ENCODE measurements at places on chromosomes 2 and 18.
A peak's percentile ranks its signal among the peaks of the same experiment; 100 is the strongest.

- DNase-seq, result no peak
Measured at GRCh38 chr2:127486247-127487058, 39.8 kb downstream of the IWS1 start.

DNA sequence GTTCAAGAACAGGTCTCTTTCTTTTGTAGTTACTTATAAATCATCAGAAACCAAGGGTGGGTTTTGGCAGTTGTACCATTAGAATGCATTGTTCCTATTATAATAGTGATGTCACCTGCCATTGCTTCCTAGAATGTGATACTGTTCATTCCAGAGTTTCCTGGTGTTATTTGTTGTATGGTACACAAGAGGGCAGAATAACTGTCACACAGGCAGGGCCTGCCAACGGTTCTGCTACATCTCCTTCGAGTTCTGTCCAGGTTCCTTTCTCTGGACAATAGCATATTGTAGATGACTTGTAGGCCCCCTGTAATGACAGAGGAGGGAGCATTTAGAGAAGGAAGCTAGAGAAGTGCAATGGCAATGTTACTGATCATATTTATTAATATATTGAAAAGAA, 98.3 kb downstream of the KLHL14 start:
- no peak for DNase-seq

GRCh38 chr18:23967321-23968089, 47.0 kb upstream of the TTC39C start:
- DNase-seq, result no peak

- DNase-seq, result no peak
Measured at GRCh38 chr2:128668946-128669345, 350.3 kb upstream of the HS6ST1 start.

DNA sequence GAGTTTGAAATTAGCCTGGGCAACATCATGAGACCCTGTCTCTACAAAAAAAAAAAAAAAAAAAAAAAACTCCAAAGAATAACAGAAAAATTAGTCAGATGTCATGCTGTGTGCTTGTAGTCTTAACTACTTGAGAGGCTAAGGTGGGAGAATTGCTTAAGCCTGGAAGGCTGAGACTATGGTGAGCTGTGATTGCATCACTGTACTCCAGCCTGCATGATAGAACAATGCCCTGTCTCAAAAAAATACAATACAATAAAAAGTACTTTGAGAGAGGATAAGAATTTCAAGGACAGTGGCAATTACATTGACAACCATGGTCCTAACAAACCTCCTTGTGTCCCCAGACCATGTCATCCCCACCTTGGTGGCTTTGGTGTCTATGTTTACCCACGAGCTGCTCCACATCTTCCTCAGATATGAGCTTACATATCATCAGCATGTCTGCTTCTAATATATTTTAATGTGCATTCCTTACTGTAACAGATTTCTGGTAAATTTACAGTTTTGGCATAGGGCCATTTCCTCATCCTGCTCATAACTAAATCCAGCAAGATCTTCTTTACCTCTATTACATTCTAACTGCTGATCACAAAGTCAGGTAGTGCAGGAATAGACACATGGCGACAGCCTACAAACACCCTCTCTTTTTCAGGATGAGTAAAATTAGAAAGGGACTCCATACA, 437.7 kb upstream of the HNRNPA3 start:
- no peak for DNase-seq

- peak; percentile 64 for DNase-seq
Measured at GRCh38 chr2:9897331-9897737, 54.1 kb downstream of the TAF1B start.

- DNase-seq, result no peak
Measured at GRCh38 chr18:46414863-46415262, 242.2 kb downstream of the LOXHD1 start.

DNA sequence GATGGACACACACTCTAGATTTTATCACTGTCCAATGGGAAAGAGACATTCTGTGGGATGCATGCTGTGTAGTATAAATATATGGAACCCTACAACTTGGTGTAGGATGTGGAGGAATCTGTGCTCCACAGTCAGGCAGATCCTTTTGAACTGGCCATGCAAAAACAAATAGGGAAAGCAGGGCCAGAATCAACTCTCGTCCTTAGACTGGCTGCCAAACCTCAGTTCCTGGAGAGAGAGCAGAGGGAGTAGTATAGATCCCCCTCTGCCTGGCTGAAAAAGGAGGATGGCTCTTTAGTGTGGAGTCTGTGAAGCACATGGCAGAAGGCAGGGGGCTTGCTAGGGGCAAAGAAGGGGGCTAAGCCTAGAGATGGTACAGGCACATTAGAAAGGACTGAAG, 84.7 kb downstream of the LYPD6 start:
- DNase-seq, result no peak

- DNase-seq, result peak; percentile 29
Measured at GRCh38 chr2:217886720-217887309, 116.0 kb downstream of the TNS1 start.

GRCh38 chr2:233101141-233101540, 41.0 kb downstream of the INPP5D start:
- DNase-seq, result no peak

DNA sequence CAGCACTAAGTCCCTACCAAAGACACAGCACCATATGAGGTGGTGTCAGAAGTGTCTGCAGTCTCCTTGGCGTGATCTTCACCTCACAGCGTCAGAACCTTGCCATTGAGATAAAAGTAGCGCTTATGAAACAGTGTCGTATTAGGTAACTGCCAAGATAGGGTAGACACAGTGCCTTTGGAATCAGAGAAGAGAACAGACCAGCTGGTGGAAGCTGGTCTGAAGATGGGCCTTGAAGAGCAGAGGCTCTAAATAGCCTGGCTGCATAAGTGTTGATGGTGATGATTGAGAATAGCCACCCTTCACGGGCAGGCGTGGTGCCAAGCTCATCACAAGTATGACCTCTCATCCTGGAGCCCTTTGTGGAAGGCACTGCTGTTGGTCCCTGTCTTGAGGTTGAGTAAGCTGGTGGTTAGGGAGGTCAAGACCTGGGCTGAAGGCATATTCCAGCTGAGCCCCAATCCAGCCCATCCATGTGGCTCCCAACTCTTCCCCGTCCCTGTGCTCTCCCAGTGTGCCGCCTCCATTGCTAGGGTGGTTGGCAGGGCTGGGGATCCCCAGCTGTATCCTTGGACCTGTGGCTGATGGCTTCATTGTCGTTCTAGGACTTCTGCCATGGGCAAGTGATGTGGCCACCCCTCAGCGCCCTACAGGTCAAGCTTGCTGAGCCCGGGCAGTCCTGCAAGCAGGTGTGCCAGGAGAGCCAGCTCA, 187.4 kb downstream of the MGAT5 start:
- no peak for DNase-seq

Data from stimulated activated CD4-positive, alpha-beta T cell treated with anti-CD3 and anti-CD28 coated beads, TNF-alpha, amount 100 ng/mL, for 24 hours (primary cell).